CD4-positive, alpha-beta T cell treated with Interleukin-21 for 1 hour (primary cell): ENCODE measurements at places on chromosomes 12 and 14.
A peak's percentile ranks its signal among the peaks of the same experiment; 100 is the strongest.

GRCh38 chr14:104724407-104724980 is 465 bp downstream of the ADSS1 start:
- peak; percentile 10 for DNase-seq

- peak; percentile 56 for DNase-seq
Observed at GRCh38 chr12:122946690-122947341, 19.4 kb downstream of the ABCB9 start.

DNA sequence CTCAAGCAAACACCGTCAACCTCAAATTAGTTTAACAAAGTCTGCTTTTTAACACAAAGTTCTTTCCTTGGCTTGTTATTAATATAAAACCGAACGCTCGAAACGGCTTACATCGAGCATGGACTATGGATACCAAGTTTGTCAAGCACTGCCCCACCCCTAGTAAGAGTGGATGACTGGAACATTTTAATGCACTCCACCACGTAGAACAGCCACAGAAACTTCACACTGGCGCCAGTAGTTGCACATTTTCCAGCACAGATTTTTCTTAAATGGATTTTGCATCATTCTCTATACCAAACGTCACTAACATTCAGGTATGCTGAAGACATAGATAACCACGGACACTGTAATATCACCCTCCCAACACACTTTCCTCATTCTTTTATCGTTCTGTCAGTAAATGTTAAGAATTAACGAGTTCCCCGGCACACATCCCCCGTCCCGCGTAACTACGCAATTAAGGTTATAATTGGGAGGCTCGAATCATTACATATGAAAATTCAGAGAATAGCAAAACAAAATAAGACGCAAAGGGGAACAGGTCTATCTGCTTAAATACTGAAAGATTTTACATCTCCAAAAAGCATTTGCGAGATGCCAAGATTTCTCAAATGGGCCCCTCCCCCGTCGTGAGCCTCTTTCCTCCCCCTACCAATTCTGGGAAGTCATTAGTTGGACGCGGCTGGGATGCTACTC is 990 bp downstream of the FERMT2 start:
- peak; percentile 2 for DNase-seq

- no peak for DNase-seq
Observed at GRCh38 chr12:83573671-83574070, 887.0 kb downstream of the TMTC2 start.

GRCh38 chr12:107514887-107515445 is 170.6 kb upstream of the PWP1 start:
- DNase-seq = no peak

DNA sequence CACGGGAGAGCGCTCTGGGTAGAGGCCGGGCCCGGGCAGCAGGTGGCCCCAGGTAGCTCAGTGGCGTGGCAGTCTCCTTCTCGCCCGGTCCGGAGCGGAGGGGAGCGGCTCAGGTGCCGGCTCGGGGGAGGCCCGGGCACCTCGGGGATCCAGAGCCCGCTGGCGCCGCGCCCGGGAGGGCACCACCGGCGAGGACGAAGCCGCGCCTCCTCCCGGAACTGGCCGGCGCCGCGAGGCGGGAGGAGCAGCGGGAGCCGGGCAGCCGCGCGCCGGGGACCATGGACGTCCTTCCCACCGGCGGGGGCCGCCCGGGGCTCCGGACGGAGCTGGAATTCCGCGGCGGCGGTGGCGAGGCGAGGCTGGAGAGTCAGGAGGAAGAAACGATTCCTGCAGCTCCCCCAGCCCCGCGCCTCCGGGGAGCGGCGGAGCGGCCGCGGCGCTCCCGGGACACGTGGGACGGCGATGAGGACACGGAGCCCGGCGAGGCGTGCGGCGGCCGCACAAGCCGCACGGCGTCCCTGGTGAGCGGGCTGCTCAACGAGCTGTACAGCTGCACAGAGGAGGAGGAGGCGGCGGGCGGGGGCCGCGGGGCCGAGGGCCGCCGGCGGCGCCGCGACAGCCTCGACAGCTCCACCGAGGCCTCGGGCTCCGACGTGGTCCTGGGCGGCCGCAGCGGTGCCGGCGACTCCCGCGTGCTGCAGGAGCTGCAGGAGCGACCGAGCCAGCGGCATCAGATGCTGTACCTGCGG is 21.5 kb upstream of the GNS start:
- DNase-seq = no peak

GRCh38 chr14:62952226-62952625 is 93.0 kb downstream of the KCNH5 start:
- no peak for DNase-seq

DNA sequence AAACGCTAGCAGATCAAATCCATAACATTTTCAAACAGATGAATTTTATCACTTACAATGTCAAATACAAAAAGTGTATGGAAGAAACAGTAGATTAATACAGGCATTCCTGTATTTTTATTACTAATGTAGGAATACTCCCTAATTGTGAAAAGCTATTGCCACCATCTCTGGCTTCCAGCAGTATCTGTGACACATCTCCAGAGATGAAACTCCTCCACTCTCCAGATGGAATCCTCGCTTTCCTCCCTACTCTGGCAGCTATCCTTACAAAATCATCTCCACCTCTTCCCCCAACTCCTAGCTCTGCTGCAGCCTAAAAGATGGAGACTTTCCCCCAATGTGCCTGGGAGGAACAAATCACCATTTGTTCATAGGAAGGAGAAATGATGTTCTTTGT is 211.4 kb downstream of the SSPN start:
- no peak for DNase-seq

- no peak for DNase-seq
Observed at GRCh38 chr12:69123919-69124638, 115.3 kb upstream of the CPSF6 start.

GRCh38 chr14:89845346-89845745 is 109.2 kb downstream of the EFCAB11 start:
- DNase-seq = no peak

- no peak for DNase-seq
Observed at GRCh38 chr12:88362439-88362838, 217.8 kb downstream of the KITLG start.

GRCh38 chr14:31476131-31476866 is 11.5 kb downstream of the GPR33 start:
- DNase-seq = no peak
